Natural killer cell (primary cell): ENCODE measurements at places on chromosomes 16 and 17. TPM values are rescaled to one million over a fixed set of nuclear protein-coding genes. Genes with fewer than 3 reads are reported as not detected.

GRCh38 chr16:49608098-49608497 is 234.5 kb downstream of the C16orf78 start:
- H3K4me1 ChIP-seq: no peaks in the 10 kb centered on the region
- no peaks in the 10 kb centered on the region for H3K36me3 ChIP-seq
- no peak overlapping the region for H3K4me3 ChIP-seq
- H3K27ac ChIP-seq: no peak overlapping the region

DNA sequence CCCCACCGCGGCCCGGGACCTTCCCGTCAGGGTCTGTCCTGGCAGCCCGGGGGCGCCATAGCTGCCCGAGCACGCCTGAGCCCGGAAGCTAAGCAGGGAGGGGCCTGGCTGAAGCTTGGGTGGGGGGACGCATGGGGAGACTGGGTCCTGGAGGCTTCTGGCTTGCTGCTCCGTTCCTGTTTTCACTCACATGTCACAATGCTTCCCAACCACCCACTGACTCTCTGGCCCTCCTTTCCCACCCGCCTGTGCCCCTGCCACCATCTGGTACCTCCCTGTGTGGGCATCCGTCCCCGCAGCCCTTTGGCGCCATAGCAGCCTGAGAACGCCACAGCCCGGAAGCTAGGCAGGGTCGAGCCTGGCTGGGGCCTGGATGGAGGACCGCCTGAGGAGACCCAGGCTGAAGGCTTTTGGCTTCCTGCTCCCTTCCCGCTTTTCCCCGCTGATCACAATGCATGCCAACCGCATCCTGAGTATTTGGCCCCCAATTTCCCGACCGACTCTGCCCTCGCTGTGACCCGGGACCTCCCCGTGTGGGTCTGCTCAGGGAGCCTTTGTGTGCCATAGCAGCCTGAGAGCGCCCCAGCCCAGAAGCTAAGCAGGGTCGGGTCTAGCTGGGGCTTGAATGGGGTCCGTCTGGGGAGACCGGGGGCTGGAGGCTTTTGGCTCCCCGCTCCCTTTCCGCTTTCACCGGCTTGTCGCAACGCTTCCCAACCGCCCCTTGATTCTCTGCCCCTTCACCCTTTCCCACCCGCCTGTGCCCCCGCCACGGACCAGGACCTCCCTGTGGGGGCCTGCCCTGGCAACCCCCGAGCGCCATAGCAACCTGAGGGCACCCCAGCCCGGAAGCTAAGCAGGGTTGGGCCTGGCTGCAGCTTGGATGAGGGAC is 2290.1 kb downstream of the TP53TG3F start:
- H3K4me1 ChIP-seq: no peaks in the 10 kb centered on the region
- no peaks in the 10 kb centered on the region for H3K36me3 ChIP-seq
- no peak for DNase-seq
- no peak overlapping the region for H3K27ac ChIP-seq

DNA sequence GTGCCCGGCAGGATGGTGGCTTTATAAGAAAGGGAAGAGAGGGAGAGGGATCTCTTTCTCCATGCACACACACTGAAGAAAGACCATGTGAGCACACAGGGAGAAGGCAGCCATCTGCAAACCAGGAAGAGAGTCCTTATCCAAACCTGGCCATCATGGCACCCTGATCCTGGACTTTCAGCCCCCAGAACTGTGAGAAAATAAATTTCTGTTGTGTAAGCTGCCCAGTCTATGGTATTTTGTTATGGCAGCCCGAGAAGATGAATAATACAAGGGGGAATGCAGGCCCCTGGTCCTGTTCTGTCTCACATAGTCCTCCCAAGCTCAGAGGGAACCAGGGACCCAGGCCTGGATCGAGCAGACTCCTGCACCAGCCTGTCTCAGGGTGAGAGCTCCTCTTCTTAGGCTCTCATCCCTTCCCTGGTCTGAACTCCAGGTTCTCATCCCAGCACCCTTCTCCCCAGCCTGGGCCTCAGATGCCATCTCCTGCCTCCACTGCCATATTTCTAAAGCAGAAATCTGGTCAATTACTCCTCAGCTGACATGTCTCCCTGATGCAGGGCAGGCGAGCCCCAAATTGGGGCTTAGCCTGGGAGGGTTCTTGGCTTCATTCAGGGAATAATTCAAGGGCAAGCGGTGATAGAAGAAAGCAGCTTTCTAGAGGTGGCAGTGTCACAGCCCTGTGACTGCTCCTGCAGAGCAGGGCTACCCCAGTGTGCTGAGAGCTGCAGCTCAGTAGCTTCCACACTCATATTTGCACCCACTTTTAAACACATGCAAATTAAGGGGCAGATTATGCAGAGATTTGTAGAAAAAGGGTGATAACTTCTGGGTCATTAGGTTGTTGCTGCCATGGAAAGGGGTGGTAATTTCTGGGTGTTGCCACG is 28.8 kb downstream of the IGFBP4 start:
- no peak overlapping the region for H3K27ac ChIP-seq
- DNase-seq: no peak
- H3K36me3 ChIP-seq: no peaks in the 10 kb centered on the region

DNA sequence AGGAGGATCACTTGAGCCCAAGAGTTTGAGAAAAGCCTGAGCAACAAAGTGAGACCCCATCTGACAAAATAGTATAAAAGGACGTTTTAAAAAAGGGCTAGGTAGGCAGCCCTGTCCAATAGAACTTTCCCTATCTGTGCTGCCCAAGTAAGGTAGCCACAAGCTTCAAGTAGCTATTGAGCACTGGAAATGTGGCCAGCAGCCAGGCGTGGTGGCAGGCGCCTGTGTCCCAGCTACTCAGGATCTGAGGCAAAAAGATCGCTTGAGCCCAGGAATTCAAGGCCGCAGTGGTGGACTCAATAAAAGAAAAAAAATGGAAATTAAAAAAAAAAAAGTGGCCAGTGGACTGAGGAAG is 1.5 kb upstream of the NQO1 start:
- no peaks in the 10 kb centered on the region for H3K36me3 ChIP-seq
- H3K4me1 ChIP-seq: peaks cover 20% of the 10 kb centered on the region
- H3K27me3 ChIP-seq: no peaks in the 10 kb centered on the region
- DNase-seq: no peak
- no peak overlapping the region for H3K4me3 ChIP-seq

DNA sequence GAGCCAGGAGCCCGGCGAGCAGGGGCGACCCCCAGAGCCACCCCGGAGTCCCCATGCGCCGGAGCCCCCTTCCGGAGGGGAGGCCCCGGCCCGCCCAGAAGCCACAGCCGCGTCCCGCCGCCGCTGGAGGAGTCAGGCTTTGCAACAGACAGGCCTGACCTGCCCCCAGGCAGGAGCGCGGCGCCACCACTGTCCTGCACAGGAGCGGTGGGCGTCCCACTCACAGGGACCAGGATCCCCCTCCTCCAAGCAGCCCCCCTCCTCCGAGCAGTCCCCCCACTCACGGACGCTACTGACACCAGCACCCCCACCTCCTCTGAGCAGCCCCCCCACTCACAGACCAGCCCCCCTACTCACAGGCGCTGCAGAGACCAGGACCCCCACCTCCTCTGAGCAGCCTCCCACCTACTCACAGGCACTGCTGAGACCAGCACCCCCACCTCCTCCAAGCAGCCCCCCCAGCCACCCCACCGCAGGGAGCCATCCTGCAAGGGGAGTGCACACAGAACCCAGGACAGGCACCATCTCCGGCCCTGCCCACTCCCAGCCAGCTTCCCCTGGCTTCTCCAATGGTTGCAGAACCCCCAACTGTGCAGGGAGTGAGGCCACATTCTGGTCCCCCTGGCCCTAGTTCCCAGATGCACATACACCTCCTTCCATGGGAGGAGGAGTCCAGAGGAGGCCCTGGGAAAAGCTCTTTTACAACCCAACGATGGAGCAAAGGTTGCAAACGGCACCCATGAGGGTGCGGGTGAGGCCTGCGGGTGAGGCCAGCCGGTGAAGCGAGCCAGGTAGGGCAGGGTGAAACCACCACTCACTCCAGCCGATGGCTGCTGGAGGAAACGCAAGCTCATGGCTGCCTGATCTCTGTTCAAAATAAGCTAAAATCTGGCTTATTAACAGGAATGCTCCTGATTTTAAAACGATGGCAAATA is 69.9 kb downstream of the ABR start:
- H3K36me3 ChIP-seq: no peaks in the 10 kb centered on the region
- peaks cover 49% of the 10 kb centered on the region for H3K4me1 ChIP-seq
- H3K27ac ChIP-seq: peak overlapping the region; percentile 69
- DNase-seq: no peak
- no peaks in the 10 kb centered on the region for H3K27me3 ChIP-seq

- no peak overlapping the region for H3K4me3 ChIP-seq
- no peak for DNase-seq
- H3K27ac ChIP-seq: no peak overlapping the region
- H3K36me3 ChIP-seq: no peaks in the 10 kb centered on the region
- H3K4me1 ChIP-seq: no peaks in the 10 kb centered on the region
These were observed 5.9 kb upstream of the UBE2O start for GRCh38 chr17:76458580-76459490.

- H3K4me3 ChIP-seq: no peak overlapping the region
- no peaks in the 10 kb centered on the region for H3K27me3 ChIP-seq
- H3K36me3 ChIP-seq: no peaks in the 10 kb centered on the region
- peaks cover 71% of the 10 kb centered on the region for H3K4me1 ChIP-seq
These were observed 53.7 kb downstream of the CMIP start for GRCh38 chr16:81498351-81498750.

GRCh38 chr17:59490216-59490615 is 75.2 kb upstream of the DHX40 start:
- no peak overlapping the region for H3K27ac ChIP-seq
- H3K36me3 ChIP-seq: no peaks in the 10 kb centered on the region
- H3K4me1 ChIP-seq: no peaks in the 10 kb centered on the region
- no peaks in the 10 kb centered on the region for H3K27me3 ChIP-seq

DNA sequence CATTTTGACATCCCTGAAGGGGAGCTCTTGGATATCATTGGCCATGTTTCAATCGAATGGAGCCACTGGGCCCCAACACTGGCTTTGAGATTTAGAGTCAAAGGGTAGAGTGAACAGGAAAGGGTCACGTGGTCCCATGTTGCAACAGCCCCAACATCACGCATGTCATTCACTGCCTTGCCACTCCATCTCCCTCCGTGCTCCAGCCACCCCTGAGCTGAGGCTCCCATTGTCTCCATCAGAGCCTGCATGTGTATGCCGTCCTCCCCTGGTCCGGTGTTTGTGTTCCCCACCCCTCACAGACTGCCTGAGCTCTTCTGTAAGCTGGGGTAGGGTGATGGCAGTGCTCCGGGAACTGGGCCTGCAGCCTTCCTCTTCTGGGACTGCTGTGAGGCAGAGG is 12.1 kb downstream of the NFE2L1 start:
- no peak for DNase-seq
- H3K4me1 ChIP-seq: peaks cover 3% of the 10 kb centered on the region
- peaks cover 72% of the 10 kb centered on the region for H3K36me3 ChIP-seq
- no peaks in the 10 kb centered on the region for H3K27me3 ChIP-seq

GRCh38 chr17:47808036-47808829 is 13.4 kb downstream of the OSBPL7 start:
- peaks cover 53% of the 10 kb centered on the region for H3K36me3 ChIP-seq
- no peak overlapping the region for H3K4me3 ChIP-seq
- no peak overlapping the region for H3K27ac ChIP-seq
- H3K27me3 ChIP-seq: no peaks in the 10 kb centered on the region
- DNase-seq: no peak
- peaks cover 11% of the 10 kb centered on the region for H3K4me1 ChIP-seq

GRCh38 chr16:57146040-57146647 is 39.7 kb downstream of the PSME3IP1 start:
- H3K4me3 ChIP-seq: no peak overlapping the region
- H3K4me1 ChIP-seq: peaks cover 31% of the 10 kb centered on the region
- no peak for DNase-seq

GRCh38 chr17:11251561-11252107 is 10.6 kb downstream of the SHISA6 start:
- H3K27me3 ChIP-seq: no peaks in the 10 kb centered on the region
- H3K36me3 ChIP-seq: no peaks in the 10 kb centered on the region
- no peaks in the 10 kb centered on the region for H3K4me1 ChIP-seq
- DNase-seq: no peak
- no peak overlapping the region for H3K27ac ChIP-seq

DNA sequence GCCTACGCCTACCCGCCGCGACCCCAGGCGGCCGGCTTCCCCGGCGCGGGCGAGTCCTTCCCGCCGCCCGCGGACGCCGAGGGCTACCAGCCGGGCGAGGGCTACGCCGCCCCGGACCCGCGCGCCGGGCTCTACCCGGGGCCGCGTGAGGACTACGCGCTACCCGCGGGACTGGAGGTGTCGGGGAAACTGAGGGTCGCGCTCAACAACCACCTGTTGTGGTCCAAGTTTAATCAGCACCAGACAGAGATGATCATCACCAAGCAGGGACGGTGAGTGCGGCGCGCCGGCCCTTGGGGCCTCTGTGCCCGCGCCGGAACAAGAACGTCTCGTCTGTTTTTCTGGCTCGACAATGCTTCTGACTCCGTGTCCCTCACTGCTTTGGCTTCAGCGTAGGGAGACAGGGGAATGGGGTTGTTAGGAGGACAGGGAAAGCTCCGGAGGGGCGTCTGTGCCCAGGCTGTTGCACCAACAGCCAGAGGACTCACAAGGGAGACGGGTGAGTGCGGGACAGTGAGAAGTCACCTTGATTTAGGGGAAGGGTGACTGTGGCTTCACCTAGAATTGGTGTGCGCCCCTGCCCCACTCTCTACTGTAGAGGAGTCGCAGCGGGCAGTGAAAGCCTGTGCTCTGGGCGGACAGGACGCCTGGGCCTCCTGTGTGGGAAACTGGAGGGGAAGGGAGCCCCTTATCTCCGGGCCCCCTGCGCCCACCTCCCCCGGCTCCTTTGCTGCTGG is 806 bp downstream of the TBX21 start:
- peak overlapping the region; percentile 76 for H3K27ac ChIP-seq
- H3K36me3 ChIP-seq: peaks cover 16% of the 10 kb centered on the region
- peak overlapping the region; percentile 97 for H3K4me3 ChIP-seq

GRCh38 chr17:49987681-49988441 is 7.2 kb downstream of the DLX3 start:
- no peak overlapping the region for H3K27ac ChIP-seq
- H3K4me3 ChIP-seq: no peak overlapping the region
- peaks cover under 1% of the 10 kb centered on the region for H3K4me1 ChIP-seq
- peaks cover 21% of the 10 kb centered on the region for H3K27me3 ChIP-seq
- no peaks in the 10 kb centered on the region for H3K36me3 ChIP-seq

DNA sequence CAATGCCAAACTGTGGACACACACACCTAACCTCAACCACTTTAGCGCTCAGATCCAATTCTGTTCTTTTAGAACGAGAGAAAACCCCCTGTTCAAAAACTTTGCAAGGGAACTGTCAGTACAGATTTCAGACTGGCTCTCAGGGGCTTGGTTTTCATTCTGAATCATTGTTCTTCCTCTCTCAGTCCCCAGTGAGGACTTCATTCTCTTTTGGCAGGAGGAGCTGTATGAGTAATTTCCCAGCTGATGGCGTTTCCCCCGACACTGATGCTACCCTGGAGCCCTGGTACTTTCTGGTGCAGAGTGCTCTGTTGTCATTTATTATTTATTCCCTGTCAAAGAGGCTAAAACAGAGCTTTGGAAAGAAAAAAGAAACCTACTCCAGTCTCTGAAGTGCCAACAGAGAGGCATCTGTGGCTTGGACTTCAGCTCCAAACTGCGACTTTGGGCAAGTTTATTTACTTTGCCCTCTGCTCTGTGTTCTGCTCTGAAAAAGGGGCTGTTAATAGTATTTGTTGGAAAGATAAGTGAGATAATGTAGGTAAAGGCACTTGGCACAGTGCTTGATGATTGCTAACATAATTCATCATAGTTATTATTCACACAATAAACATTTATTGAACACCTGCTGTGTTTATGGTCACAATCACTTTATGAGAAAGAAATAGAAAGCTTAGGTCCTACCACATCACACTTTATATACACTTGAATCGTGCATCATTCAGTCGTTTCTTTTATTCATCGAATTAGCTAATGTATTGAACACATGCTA is 28.3 kb downstream of the ETV4 start:
- DNase-seq: no peak
- H3K4me3 ChIP-seq: no peak overlapping the region
- H3K27me3 ChIP-seq: no peaks in the 10 kb centered on the region
- H3K4me1 ChIP-seq: no peaks in the 10 kb centered on the region

The TMED6 gene
- 1.8 TPM for total RNA-seq

The RAB37 gene
- total RNA-seq: 184 TPM

The ARL5C gene
- total RNA-seq: 0.33 TPM
